ENCODE measurements at places on chromosomes 7 and 10.

- no peak for DNase-seq
Observed at GRCh38 chr7:100676501-100677306, 3.2 kb downstream of the GNB2 start.

- no peak for DNase-seq
Observed at GRCh38 chr7:2289111-2289586, 25.1 kb downstream of the SNX8 start.

GRCh38 chr10:129131457-129132132, 335.4 kb upstream of the MGMT start:
- DNase-seq = no peak

DNA sequence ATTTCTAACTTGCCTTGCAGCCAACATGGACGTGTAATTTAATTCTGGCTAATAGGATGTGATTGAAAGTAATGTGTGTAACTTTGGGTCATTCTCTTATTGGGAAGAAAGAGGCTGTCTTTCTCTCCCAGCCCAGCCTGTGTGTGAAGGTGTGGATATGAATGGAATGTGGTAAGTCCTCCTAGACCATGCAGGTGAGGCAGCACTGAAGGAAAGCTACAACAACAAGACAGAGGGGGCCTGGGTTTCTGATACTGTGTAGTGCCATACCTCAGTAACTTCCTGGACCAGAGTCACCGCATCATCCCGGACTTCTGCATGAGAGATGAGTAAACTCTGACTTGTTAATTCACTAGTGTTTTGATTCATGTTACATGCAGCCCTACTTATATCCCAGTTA, 237.0 kb downstream of the EXOC4 start:
- DNase-seq = no peak

- DNase-seq = no peak
Observed at GRCh38 chr10:24467136-24467535, 256.6 kb downstream of the ARHGAP21 start.

GRCh38 chr7:81725812-81726127, 44.1 kb downstream of the HGF start:
- peak; percentile 61 for DNase-seq

DNA sequence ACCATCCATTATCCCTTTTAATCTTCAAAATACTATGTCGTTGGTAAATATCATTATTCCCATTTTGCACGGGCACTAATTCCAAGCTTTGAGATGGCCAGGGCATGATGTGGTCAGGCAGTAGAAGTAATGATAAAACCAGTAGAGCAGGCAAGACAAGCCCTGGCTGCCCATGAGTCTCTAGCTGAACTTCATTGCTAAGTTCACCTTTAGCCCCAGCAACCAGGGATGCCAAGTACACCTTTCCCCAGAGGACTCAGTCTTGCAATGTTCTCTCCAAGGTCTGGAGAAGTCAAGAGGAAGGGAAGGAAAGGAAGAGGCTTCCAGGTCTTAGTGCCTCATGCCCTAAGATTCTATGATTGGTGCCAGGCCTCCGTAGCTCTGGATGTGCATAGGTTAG, 203.2 kb downstream of the PLXNA4 start:
- no peak for DNase-seq

GRCh38 chr10:16945593-16945992, 128.4 kb upstream of the RSU1 start:
- no peak for DNase-seq

DNA sequence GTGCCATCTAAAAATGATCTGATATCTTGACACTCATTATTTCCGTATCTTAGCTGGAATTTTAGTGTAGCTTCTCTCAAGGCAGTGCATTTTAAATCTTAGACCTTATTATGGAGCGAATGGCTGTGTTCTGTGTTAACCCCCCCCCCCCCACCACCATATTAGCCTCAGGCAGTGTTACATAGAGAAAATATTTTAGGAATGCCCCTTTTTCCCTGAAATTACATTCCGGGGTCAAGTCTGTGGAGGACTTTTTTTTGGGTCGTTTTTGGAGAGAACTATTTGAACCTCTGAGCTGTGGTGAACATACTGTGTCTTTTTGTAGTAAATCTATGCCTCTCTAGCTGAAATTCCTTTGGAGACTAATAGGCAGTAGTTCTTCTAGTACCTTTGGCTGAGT, 3.1 kb downstream of the CCDC126 start:
- DNase-seq = no peak

GRCh38 chr7:154696556-154696955, 306.4 kb downstream of the PAXIP1 start:
- DNase-seq = no peak

- no peak for DNase-seq
Observed at GRCh38 chr7:154842591-154842990, 160.3 kb downstream of the PAXIP1 start.

- no peak for DNase-seq
Observed at GRCh38 chr10:77197544-77197943, 440.1 kb downstream of the KCNMA1 start.

DNA sequence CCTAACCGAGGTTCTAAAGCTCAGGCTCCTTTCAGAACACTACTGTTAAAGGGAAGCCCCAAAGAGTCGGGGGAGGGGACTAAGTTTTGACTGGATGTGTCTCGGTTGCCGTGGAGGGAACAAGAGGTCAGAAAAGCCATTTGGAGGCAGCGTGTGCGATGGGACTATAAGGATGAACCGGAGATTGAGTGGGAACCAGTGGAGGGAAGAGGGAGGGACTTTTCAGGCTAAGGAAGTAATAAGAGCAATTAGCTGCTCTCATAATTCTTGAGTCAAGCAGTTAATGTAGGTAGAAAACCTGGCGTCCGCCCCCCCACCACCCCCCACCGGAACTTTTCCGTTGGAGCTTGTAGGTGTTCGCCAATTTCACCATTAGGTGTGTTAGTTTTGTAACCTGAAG, 491 bp upstream of the AKAP9 start:
- no peak for DNase-seq

GRCh38 chr10:108060246-108060645, 895.7 kb upstream of the SORCS1 start:
- no peak for DNase-seq

DNA sequence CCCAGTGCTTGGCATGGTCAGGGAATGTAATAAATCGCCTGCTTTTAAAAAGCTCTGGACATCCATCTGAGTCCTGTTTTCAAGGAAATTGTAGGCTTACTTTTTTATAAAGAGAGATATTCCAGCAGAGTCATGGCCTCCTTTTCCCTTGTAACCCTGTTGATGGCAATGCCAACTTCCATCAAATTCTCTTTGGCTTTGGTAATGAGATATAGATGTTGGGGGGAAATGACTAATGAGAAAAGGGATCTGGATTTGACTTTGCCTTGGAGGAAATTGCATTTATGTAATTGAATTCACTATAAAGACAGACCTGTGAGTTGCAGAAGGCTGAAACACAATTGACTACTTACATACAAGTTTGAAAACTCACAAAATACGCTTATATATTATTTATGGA, 347.5 kb downstream of the GPR158 start:
- no peak for DNase-seq

- DNase-seq = no peak
Observed at GRCh38 chr7:5630670-5631069, 150.8 kb downstream of the RNF216 start.

DNA sequence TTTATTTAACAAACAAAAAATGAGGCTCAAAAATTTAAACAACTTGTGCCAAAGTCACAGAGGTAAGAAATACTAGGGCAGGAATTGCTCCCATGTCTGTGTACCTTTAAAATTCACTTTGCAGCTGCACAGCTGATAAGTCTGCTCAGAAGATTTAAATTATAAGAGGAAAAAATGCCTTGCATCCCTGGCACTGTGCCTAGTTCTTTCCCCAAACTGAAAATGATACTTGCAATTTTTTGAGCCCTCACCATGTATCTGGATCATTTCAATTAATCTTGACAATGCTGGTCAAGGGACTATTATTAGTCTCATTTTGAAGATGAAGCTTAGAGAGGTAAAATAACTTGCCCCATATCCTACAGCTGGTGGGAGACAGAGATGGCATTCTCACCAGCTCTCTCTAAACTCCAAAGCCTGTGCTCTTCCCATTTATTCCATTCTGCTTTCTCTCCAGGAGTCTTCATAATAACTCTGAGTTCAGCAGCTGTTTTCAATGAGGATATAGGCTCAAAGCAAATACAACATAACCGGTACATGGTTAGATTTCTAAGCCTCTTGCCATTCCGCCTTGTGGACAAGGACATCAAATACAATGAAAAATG, 350.5 kb upstream of the LRRTM3 start:
- no peak for DNase-seq

GRCh38 chr10:47319784-47320183, 2.5 kb upstream of the GDF2 start:
- no peak for DNase-seq

- no peak for DNase-seq
Observed at GRCh38 chr7:66837007-66837406, 84.0 kb upstream of the TMEM248 start.

GRCh38 chr10:20040012-20040411, 223.8 kb downstream of the PLXDC2 start:
- DNase-seq = no peak

- no peak for DNase-seq
Observed at GRCh38 chr10:5529702-5530411, 5.1 kb downstream of the CALML3 start.

DNA sequence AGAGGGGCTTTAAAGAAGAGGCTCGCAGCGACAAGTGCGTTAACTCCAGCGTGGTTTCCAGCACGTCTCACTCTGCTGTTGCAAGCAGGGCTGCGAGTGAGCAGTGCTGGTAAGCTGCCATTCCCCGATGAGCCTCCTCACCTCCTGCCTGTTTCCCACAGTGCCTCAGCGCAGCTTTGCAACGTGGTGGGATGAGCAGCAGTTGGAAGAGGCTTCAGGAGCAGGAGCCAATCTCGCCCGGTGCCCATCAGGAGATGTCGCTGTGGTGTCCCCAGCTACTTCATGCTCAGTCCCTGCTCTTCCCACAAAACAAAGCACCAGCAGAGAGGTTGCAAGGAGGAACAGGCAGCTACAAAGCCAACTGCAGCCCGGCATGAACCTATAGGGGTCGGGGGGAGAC, 2.4 kb upstream of the ADARB2 start:
- no peak for DNase-seq

DNA sequence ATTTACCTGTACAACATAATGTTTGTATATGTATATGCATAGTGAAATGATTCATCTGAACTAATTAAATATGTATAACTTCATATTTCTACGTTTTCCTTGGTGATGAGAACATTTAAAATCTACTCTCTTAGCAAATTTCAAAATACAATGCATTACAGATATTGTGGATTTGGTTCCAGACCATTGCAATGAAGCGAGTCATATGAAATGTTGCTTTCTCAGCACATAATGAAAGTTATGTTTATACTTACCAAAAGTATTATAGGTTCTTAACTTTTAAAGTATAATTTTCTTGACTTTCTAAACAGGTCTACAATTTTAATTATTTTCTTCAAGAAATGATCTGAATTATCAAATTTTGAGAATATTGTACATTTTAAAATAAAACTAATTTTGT, 189.2 kb downstream of the CSTF2T start:
- no peak for DNase-seq

- DNase-seq = no peak
Observed at GRCh38 chr10:119919826-119920225, 27.3 kb downstream of the SEC23IP start.

- DNase-seq = no peak
Observed at GRCh38 chr10:21827308-21827707, 176.2 kb downstream of the DNAJC1 start.

GRCh38 chr10:133318494-133319127, 9.9 kb downstream of the ZNF511 start:
- DNase-seq = no peak

DNA sequence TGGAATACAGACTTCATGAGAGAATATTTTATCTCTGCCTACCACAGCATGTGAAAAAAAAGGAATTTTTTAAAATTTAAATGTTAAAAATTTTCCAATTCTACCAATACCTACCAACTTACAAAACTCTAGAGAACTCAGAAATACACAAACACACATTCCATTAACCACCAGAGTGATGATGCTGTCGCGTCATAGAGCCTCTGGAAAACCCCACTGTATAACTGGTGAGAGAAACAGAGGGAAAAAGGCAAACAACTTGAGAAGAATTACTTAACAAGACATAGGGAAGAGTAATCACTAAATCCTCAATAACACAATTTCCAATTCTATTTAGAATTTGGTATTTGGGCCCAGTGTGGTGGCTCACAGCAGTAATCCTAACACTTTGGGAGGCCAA, 6.2 kb upstream of the SPOCK2 start:
- no peak for DNase-seq

- no peak for DNase-seq
Observed at GRCh38 chr7:157138101-157138423, 664 bp upstream of the UBE3C start.

GRCh38 chr7:40747856-40748255, 613.1 kb downstream of the SUGCT start:
- DNase-seq = peak; percentile 29

- DNase-seq = no peak
Observed at GRCh38 chr10:95289003-95289920, 1.5 kb downstream of the PDLIM1 start.

DNA sequence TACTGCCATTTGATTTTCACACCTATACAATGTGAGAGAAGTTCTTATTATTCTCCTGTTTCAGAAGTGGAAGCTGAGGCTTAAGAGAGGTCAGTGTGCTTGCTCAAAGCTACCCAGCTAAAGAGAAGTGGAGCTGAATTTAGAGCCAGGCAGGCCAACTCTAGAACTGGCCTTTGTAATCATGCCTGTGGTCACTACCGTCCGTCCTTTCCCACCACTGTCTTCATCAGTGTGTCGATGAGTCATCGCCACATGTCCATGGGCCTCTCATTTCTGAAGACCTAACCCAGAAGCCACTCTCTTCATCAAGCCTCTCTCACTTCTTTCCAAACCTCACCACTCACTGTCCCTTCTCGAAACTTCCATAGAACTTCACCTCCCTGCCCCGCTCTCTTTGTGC, 237.8 kb downstream of the KIAA1217 start:
- no peak for DNase-seq

- DNase-seq = no peak
Observed at GRCh38 chr10:107749235-107749634, 584.7 kb upstream of the SORCS1 start.

- DNase-seq = no peak
Observed at GRCh38 chr7:36281945-36282717, 107.5 kb upstream of the ANLN start.

DNA sequence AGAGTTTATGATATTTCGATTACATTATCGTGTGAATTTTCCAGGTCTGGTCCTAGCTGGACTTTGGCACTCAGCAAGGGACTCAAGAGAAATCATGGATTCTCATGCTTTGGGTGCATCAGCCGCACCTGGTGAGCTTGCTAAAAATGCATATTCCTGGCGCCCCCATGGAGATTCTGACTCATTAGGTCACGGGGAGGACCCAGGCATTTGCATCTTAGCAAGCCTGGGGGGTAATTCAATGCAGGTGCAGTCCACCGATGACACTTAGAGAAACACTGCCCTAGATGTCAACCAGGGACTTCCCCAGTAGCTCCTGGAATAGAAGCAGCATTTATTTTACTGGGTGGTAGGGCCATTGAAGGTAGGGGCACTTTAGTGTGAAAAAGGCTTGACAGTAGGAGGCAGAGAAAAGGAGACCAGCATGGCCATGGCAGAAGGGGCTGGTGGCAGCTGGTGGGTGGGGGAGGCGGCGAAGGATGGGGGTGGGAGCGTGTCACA, 29.9 kb upstream of the PDCD4 start:
- DNase-seq = no peak
